Activated naive CD4-positive, alpha-beta T cell (primary cell): ENCODE measurements at places on chromosomes 5 and 9.

DNA sequence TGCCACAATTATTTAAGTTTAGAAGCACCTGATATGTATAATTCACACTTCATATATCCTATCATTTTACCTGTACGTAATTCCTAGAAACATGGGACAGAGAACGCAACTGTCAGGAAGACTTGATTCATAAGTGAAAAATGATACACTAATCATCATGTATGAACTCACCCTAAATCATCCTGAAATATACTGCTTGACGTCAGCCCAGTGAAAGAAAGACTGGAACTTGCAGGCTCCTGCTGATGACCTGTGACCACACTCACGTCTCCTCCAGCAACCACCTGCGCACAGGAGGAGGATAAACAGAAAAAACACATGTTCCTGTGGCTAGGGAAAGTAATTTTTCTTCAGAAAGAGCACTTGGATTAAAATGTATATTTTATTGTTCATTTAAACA, 169.7 kb downstream of the MPDZ start:
- DNase-seq: no peak

DNA sequence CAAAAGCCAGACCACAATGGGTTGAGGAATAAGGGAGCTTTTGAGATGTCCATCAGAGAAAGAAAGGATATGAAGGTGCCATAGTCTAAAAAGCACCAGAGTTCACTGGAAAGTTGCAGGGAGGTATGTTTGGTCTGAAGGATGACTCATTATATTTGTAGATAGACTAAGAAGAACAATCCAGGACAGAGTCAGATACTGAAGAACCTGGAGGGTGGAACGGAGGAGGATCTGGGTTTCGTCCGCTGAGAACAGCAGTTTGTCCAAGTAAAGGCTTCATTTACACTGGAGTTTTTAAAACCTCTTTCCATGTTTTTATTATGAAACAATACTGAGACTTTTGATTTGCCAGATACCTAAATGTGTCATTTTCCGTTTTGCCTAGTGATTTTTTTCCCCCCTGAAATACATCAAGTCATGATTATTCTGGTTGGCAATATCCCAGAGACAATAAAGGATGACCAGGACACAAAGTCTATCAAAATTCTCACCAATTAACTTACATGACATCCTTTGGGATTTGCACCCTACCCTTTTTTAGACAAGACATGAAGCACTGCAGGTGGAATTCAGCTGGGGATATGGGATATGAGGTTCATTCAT, 219.9 kb downstream of the MLLT3 start:
- no peak for DNase-seq

GRCh38 chr9:109886041-109886440, 106.0 kb downstream of the PALM2AKAP2 start:
- DNase-seq: no peak

DNA sequence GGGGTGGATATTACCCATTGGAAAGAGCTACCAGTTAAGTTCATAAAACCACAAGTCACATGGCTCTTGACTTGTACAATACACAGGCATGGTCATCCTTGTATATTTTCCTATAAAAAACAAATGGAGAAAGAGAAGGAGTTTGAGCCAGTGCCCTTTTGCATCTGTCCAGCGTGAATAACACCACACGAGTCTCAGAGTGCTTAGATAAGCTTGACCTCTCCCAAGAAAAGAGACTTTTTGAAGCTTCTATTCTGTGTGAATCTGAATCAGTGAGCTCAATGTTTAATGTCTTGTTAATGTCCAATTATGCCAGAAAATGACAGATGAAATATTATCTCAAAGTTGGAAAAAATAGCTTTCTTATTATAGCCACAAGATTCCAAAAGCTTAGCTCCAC, 30.9 kb upstream of the LPAR1 start:
- no peak for DNase-seq

- no peak for DNase-seq
These were observed 88.8 kb downstream of the LURAP1L start for GRCh38 chr9:12863618-12864017.

DNA sequence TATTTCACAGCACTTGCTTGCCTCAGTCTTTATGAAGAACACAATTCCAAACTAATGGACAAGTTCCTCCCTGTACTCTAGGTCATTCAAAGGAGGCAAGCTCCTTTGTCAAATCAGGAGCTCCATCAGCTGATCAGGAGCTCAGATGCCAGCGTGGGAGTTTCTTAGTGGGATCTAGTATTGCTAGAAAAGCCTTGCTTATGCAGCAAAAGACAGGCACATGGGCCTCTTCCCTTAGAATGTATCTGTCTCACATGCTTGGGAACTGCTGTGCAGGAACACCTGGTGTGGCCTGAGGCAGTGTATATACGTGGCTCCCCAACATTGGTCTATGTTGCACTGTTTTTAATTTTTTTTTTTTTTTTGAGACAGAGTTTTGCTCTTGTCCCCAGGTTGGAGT, 21.4 kb upstream of the HAVCR1 start:
- DNase-seq: no peak

DNA sequence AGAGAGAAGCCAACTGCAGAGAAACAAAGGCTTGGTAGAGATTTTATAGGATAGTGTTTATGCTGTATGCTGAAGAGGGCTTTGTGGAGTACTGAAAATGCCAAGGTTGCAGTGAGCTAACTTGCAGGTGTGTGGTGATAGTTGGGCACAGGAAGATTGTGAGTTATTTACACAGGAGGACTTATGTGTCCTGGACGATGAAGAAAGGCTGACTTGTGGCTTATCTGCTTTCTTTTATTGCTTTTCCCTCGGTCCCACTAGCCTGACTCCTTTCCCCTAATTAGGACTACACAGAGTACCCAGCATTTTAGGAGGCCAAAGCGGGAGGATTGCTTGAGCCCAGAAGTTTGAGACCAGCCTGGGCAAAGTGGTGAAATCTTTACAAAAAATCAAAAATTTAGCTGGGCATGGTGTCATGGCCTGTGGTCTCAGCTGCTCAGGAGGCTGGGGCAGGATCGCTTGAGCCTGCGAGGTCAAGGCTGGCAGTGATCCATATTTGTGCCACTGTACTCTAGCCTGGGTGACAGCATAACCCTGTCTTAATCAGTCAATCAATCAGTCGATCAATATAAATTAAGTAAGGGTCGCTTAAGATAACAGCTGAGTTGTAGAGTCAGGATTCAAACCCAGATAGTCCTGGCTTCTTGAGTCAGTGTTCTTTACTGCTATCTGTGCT, 61.9 kb downstream of the UBE2R2 start:
- no peak for DNase-seq

- no peak for DNase-seq
These were observed 10.0 kb downstream of the SPARC start for GRCh38 chr5:151676719-151677118.

- no peak for DNase-seq
These were observed 209.7 kb upstream of the KLF4 start for GRCh38 chr9:107699231-107699630.

- DNase-seq: peak; percentile 8
These were observed 69.2 kb downstream of the SYK start for GRCh38 chr9:90870621-90871326.

DNA sequence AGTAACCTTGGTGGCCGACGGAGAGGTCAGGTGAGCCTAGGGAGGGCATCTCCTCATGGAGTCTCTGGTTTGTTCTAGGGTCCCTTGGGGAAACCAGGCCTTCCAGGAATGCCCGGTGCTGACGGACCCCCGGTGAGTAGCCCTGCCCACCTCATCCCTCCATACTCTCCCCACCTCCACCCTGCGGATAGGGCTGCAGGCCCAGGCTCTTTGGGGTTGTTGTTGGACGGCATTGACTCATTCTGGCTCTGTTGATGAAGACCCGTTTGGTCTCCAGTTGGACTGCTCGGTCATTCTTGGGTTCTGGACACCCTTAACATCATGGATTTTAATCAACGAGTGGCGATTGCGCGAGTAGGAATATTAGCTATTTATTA, 112.3 kb upstream of the FCN2 start:
- no peak for DNase-seq

DNA sequence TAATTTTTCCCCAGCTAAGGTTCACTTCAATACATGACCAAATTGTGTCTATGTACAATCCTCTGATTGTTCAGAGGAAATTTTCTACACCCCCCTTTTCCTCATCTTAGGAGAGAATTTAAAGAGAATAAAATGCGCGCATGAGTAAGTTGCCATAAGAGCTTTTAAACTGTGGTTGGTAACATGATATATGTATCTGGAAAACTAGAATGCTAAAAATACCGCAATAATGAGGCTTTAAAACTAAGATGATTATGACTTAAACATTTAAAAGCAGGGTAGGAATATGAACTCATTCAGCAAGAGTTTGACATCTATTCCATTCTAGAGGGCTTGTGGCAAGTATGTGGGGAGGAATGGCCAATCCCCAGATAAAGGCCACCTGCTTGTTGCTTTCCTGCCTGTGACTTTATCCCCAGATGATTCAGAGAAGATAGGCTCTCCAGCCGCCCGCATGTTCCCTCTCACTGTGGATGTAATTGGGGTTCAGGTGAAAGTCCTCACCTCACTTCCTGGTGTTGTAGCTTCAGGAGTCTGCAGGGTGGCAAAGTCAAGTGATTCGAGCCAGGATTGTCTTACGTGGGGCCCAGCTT, 26.5 kb upstream of the BASP1 start:
- no peak for DNase-seq

GRCh38 chr5:173099461-173099860, 43.3 kb downstream of the CREBRF start:
- no peak for DNase-seq

DNA sequence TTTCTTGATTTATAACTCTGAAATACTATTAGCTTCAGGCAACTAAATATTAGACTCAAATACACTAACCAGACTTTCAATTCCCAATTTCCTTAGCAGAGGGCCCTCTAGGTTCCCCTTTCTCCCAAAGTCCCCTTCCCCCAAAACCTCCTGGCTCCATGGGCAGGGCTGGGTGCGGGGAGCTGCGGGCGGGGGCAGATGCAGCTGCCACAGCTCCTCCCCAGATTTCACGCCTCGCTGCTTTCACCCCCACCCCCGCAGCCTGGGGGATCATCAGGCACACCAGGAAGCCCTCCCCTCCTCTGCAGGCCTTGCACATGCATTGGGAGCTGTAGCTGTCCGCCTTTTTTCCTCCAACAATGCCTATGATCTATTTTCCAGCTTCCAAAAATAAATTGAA, 82.8 kb upstream of the SPATA31C2 start:
- no peak for DNase-seq

DNA sequence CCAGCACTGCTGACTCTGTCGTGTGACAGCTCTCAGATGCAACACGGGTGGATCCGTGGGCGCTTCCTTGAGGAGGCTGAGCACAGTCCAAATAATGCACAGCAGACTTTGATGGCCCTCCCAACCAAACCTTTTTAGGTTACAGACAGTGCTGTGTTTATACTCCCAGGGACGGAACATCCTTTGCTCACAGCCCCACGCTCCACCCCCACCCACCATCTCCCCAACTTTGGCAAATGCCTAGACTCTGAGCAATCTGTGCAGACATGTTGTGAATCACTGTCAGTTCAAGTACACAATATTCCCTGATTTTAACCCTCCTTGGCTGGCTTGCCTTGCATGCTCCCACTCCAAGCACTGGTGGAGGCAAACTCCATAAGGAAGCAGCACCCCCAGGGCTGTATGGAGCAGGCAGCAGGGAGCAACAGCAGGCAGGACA, 324.6 kb downstream of the MLLT3 start:
- DNase-seq: no peak

DNA sequence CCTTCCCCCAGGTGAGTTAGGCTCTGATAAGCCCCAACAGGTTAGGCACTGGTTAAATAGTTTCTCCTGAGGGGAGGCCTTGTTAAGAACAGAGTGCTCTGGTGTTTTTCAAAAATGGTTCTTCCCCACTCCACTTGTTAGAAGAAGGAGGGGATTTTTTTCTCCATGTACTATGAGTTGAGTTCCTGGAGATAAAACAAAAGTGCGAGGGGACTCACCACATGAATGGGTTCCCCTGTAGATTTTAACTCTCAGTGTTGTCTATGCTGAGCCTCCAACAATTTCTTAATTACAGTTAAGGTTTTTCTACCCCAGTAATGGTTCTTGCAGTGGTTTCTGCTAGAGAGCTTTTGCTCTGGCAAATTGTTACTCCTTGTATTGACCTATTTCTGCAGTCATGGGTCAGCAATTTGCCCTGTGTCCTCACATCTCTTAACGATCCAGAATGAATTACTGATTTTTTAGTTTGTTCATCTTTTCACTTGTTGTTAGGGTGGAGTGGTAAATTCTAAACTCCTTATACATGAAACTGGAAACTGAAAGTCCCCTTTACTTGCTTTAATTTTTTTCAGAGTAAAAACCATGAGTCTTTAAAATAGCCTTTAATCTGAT, 44.4 kb downstream of the SCAMP1 start:
- no peak for DNase-seq

DNA sequence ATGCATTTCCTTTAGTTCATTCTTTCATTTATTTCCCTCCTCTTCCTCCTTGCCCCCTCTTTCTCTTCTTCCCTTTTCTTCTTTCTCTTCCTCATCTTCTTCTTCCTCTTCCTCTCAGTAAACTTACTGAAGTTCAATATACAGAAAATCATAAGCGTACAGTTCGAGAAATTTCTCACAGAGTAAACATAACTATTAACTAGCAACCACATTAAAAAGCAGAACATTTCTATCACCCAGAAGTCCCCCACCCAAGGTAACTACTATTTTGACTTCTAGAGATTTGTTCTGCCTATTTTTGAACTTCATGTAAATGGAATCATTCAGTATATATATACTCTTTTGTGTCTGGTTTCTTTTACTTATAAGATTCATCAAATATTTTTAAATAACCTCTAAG, 48.2 kb downstream of the TNFAIP8 start:
- DNase-seq: no peak

DNA sequence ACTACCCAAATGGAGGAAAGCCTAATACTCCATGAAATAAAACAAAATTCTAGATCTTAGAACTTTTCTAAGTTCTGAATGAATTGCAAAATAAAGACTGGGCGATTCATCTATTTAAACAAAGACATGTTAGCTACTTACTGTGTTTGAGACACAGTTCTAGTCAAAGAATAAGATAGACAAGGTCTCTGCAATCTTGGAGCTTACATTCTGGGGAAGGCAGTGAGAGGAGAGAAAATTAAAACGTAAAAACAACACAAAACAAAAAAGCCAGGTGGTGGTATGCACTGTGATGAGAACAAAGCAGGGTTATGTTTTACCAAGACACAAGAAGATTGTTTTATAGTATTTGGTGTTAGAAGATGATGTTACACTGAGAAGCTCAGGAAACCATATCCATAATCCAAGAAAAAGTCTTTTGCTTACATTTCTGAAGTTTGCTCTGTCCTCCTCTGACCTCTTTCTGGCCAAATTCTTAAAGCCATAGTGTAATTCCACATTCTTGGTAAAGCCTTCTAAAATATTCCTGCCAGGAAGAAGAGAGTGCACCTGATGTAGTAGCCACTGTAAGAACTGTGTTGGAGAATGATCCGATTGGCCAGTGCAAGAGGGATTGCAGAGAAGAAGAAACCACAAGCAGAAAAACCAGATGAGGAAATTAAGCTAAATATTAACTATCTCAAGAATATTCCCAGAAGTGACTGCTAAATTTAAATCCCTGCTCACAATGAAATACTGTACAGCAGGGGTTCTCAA, 218.4 kb downstream of the PCSK1 start:
- DNase-seq: no peak

- no peak for DNase-seq
These were observed 109.8 kb upstream of the NMUR2 start for GRCh38 chr5:152514827-152515397.

GRCh38 chr5:82748688-82749460, 328.3 kb downstream of the TMEM167A start:
- DNase-seq: no peak

- DNase-seq: no peak
These were observed 196.2 kb downstream of the MARCHF11 start for GRCh38 chr5:15983392-15983791.

- DNase-seq: no peak
These were observed 16.9 kb downstream of the TEK start for GRCh38 chr9:27125936-27126335.

- DNase-seq: no peak
These were observed 124.2 kb downstream of the TMEM161B start for GRCh38 chr5:88144219-88145001.
